ENCODE measurements at places on chromosomes 5 and 9.
A peak's percentile ranks its signal among the peaks of the same experiment; 100 is the strongest.

GRCh38 chr5:1526190-1526631, 2.5 kb upstream of the LPCAT1 start:
- DNase-seq, result no peak

DNA sequence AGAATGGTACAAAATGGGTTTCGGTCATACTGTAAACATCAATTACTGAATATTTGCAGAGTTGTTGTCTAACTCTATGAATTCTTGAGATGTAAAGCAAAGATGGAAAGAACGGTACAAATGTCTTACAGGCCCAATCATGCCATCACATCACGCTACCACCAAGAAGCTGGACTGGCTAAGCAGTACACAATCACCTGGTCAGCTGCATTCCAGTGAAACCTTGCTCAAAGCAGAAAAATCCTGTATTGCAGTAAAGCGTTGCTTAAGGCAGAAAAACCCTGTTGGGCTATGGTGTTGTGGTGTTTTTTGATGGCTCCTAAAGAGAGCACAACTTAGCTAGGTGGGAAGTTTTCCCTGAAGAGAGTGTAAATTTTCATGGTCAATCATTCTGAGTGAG, 112.6 kb upstream of the RASA1 start:
- no peak for DNase-seq

- DNase-seq, result peak; percentile 17
Measured at GRCh38 chr9:99635032-99635431, 186.7 kb upstream of the NR4A3 start.

DNA sequence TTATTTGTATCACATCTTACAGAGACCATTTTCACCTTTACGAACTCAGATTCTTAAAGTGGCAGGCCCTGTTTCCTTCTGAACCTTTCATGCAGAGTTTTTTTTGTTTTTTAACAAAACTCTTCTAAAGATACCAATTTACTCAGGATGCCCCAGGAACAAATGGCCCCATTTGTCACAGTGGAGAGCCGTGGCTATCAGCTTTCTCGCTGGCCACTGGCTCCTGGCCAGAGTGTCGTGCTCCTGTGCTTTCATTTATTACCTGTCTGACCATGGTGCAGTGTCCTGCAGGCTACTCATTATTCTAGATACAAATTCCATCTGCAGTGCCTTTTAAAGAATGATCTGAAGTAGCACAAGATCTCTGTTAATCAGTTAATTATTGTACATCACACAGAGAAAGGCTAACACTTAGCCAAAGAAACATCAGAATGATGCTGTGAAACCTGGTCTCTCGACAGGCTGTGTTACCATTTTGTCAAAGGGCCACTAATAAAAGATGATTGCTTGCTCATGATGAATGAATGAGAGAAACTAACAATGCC, 27.8 kb downstream of the ADRA1B start:
- DNase-seq, result no peak

DNA sequence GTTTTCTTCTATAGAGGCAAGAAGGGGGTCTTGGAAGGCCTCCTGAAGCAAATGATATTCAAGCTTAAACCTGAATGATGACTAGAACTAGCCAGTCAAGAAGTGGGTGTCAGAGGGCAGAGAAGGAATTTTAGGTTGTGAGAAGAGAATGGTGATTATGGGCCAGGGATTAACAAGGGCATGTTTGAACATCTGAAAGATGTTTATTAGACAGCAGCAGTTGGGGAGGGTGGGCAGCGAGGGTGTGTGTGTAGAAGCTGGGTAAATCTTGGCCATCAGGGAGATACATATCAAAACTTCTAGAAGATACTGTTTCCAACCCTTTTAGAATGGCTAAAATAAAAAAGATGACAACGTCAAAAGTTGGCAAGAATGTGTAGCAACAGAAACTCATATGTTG, 54.5 kb downstream of the MAN2A1 start:
- no peak for DNase-seq

GRCh38 chr9:34579104-34579807, 10.3 kb downstream of the CNTFR start:
- DNase-seq, result no peak

DNA sequence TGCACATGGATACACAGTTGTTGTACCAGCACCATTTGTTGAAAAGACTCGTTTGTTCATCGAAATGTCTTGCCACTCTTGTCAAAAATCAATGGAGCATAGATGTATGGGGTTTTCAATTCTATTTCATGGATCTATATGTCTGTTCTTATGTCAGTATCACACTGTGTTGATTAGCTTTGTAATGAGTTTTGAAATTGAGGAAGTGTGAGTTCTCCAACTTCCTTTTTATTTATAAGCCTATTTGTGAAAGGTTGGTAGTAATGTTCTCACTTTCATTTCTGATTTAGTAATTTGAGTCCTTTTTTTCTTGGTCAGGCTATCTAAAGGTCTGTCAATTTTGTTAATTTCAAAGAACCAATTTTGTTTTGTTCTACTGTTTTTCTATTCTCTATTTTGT, 26.1 kb downstream of the ZNF510 start:
- no peak for DNase-seq

DNA sequence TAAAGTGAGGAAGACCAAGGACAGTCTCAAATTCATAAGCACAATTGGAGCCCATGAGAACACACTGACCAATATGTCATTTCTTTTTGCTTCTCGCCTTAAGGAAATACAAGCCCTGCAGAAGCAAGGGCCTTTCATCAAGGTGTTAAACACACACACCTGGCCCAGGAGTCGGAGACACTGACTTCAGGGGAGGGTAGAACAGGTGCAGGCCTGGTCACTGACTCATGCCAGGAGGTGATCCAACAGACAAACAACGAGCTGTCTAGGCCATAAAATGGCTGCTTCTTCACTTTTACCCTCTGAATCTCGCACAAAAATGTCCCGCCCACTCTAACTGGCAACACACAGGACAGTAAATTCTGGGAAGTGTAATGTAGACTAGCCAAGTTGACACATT, 62.7 kb downstream of the RGMB start:
- DNase-seq, result no peak

DNA sequence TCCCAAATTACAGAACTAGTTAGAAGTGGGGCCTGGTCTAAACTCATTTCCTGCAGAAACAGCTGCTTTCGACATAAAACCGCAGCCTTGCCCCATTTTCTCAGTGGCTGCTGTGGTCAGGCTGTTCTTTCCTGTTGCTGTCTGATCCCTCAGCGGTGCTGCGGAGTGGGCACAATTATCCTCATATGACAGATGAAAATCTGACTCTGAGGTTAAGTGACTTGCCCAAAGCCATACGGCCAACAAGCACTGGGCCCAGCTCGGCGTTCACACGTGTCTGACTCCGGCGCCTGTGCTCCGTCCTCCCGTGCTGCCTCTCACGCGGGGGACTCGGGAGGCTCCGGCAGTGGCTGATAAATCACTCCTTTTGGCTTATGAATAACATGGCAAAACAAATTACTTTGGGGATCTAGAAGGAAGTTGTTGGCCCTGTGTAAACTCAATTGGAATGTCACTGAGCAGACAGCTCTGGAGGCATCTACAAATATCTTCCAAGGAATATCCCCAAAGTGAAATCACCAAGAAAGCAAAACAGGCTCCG, 142.6 kb upstream of the LMX1B start:
- DNase-seq, result peak; percentile 76

- DNase-seq, result peak; percentile 59
Measured at GRCh38 chr5:110726249-110727024, at the start of gene TMEM232. TMEM232 (minus strand) TSS chr5:110726671; CDS start chr5:110667352, 59,319 bp downstream.

GRCh38 chr5:130164966-130165365, 260.7 kb downstream of the CHSY3 start:
- peak; percentile 67 for DNase-seq

DNA sequence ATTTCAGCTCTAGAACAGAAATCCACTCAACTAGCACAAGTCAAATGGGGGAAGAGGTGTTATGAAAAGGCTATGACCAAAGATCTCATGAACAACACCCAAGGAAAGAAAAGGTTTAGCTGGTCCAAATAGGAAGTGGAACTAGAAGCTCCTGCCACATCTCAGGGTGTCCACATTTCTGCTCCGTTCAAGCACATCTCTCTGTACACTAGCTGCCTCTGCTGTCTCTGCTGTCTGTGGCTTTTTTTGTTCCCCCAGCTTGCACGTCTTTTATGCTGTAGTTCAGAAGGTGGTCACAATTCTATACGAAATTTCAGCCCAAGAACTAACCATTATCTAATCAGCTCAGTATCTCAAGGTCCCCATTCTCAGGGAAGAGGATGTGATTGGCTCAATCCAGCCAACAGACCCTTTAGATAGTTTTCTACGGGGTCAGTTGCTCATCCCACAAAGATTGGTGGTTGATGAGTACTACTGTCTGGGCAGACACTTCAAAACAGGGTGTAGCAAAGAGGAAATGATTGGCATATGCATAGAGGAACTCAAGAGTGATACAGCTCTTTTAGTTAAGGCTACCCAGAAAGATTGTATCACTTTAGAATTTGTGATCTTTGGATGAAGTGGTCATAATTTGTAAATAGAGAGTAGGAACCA, 44.0 kb downstream of the FANCC start:
- DNase-seq, result no peak

- no peak for DNase-seq
Measured at GRCh38 chr9:27487927-27488326, 36.2 kb upstream of the IFNK start.

GRCh38 chr5:145903867-145904266, 31.1 kb upstream of the GRXCR2 start:
- no peak for DNase-seq

DNA sequence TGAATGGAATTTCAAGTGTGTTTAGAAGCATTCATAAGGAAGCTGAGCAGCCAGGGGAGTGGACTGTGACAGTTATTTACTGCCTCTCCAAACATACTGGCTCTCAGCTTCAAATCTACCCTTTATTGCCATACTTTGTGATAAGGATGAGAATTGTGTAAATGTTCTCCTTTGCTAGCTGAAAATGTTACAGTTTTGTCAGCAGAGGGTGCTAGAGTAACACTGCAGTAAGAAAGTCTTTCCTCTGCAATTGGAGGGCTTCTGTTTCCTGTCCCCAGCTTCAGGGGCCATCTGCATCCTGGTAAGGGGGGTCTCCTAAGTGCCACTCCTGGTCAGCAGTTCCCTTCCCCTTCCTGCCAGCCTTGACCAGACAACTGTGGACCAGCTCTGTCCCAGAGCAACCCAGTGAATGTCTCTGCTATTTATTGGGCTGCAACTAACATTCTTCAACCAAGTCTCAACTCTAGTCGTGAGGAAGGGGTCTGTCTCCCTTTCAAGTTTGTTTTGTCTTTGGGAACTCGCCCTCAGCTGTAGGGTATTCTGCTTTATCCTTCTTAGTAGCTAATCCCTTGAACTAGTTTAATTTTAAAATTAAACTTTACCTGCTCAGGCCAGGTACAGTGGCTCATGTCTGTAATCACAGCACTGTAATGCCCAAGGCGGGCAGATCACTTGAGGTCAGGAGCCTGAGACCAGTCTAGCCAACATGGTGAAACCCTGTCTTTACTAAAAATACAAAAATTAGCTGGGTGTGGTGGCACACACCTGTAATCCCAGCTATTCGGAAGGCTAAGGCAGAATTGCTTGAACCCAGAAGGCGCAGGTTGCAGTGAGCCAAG, 45.3 kb downstream of the RAPGEF6 start:
- DNase-seq, result peak; percentile 42

- DNase-seq, result no peak
Measured at GRCh38 chr5:66739021-66739420, 142.8 kb downstream of the MAST4 start.

- no peak for DNase-seq
Measured at GRCh38 chr9:76023715-76024195, 133.3 kb downstream of the PCSK5 start.

DNA sequence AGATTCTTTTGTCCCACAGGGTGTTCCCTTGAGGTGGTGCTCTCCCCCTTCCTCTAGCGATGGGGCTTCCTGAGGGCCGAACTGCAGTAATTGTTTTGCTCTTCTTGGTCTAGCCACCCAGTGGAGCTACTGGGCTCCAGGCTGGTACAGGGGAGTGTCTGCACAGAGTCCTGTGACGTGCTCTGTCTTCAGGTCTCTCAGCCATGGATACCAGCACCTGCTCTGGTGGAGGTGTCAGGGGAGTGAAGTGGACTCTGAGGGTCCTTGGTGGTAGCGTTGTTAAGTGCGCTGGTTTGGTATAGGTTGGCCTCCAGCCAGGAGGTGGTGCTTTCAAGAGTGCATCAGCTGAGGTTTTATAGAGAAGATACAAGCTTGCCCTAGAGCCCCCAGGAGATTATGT, 20.4 kb upstream of the CEP72 start:
- DNase-seq, result no peak

- no peak for DNase-seq
Measured at GRCh38 chr5:124869426-124870033, 123.1 kb upstream of the ZNF608 start.

DNA sequence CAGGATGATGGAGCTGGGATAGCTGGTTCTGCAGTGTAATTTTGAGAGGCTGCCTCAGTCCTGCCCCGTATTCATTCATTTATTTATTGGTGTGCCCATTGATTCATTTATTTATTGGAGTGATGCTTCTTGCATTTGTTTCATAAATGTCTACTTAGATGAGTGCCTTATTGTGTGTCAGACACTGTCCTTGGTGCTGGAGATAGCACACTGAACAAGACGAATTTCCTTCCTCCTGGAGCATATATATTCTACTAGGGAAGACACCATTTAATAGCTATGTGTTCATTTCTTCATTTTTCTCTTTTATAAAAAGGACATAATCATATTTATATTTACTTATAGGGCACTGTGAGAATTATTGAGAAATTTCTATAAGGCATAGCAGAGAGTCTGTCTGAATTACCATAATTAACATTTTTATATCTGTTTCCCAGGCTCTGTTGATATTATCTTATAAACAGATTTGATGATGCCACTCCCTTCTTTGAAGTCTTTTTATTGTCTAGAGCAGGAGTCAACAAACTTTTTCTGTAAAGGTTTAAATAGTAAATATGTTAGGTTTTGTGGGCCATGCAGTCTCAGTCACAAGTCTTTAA, 433.9 kb upstream of the ZNF608 start:
- peak; percentile 13 for DNase-seq

- no peak for DNase-seq
Measured at GRCh38 chr9:96186591-96187011, 115.4 kb downstream of the HSD17B3 start.

- no peak for DNase-seq
Measured at GRCh38 chr9:136116360-136117098, 2.1 kb downstream of the TMEM250 start.

GRCh38 chr9:76351006-76351405, 43.2 kb downstream of the RFK start:
- DNase-seq, result no peak

DNA sequence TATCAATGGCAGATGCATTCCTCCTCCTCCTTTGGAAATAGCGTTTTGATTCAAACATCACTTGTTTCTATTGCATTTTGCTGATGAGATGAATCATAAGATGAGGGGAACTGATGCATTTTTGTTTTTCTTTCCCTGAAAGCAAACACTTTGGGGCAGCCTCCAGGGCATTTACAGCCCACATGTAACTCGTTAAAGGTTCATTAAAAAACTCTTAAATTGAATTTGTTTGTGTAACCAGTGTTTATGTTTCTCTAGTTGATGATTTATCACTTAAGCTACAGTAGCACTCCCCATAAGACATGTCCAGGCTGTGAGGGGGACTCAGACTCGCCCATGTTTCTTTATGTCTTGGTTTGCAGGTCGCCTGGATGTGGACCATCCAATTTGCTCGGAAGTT, 246.1 kb upstream of the ANKH start:
- DNase-seq, result no peak

GRCh38 chr9:83154821-83155220, 91.9 kb upstream of the RASEF start:
- DNase-seq, result no peak

- no peak for DNase-seq
Measured at GRCh38 chr5:139964266-139964993, 78.7 kb downstream of the NRG2 start.

GRCh38 chr5:116750631-116751580, 176.3 kb upstream of the SEMA6A start:
- DNase-seq, result no peak

- DNase-seq, result no peak
Measured at GRCh38 chr5:144042156-144042555, 128.3 kb downstream of the YIPF5 start.

All from HCEC 1CT (cell line).